ENCODE measurements at places on chromosomes 2 and 18. TPM values are rescaled to one million over a fixed set of nuclear protein-coding genes. Genes with fewer than 3 reads are reported as not detected.

DNA sequence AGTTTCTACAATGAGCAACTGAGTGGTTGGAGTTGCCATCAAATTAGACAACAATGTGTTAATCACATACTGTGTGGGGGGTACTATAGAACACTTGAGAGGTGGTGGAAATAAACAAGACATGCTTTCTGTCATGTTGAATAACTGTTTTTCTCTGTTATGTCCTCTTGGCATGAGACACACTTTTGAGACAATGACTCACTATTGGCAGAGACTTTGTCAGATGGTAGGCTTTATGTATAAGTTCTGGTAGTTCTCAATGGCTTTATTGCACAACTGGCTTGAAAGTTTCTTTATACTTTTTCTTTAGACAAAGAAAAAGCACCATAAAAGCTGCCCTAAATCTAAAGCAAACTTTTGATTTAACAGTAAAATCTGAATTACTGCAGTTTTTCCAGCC lies 578.7 kb downstream of the ADCYAP1 start:
- H3K27ac ChIP-seq, result no peak overlapping the region
- DNase-seq, result peak; percentile 3
- H3K27me3 ChIP-seq, result peaks cover 7% of the 10 kb centered on the region

- peak; percentile 62 for DNase-seq
- H3K4me1 ChIP-seq, result no peaks in the 10 kb centered on the region
- H3K27me3 ChIP-seq, result peaks cover 29% of the 10 kb centered on the region
- H3K27ac ChIP-seq, result no peak overlapping the region
- no peak overlapping the region for H3K4me3 ChIP-seq
Observed at GRCh38 chr2:50746526-50746925, 285.4 kb downstream of the NRXN1 start.

GRCh38 chr18:59021500-59021899 lies 118.2 kb upstream of the SEC11C start:
- no peak for DNase-seq
- no peak overlapping the region for H3K4me3 ChIP-seq
- peaks cover 16% of the 10 kb centered on the region for H3K4me1 ChIP-seq
- no peaks in the 10 kb centered on the region for H3K27me3 ChIP-seq
- no peak overlapping the region for H3K27ac ChIP-seq

DNA sequence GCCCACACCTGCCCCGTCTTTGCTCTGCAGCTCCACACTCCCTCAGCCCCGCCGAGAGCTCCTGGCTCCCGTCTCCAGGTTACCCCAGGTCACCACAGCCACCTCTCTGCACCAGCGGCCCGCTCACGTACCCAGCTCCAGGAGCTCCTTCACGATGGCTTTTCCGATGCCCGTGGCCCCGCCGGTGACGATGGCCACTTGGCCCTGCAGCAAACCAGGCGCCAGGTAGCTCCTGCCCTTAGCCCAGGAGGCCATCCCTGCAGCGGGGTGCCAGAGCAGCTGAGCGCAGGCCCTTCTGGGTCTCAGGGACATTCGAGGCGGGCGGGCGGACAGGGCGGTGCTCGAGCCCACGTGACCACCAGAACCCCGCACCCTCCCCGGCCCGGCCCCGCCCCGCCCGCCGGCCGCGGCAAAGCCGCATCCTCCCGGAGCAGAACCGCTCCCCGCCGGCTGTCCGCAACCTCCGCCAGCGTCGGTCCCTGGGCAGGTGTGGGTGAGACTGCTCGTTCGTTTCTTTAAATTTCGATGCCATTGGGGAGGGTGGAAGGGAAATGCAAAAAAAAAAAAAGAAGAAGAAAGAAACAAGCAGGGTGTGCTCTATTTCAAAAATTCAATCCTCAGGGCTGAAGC lies at the start of the genes PECR and TMEM169:
PECR (minus strand) TSS at position 323 of the 630 bp plus-strand sequence; CDS start at position 255, 68 bp downstream.
TMEM169 (plus strand) TSS at position 433 of the 630 bp plus-strand sequence. CDS start 14,045 bp downstream, outside the sequence.
- H3K27me3 ChIP-seq, result no peaks in the 10 kb centered on the region
- H3K36me3 ChIP-seq, result no peaks in the 10 kb centered on the region
- peak; percentile 79 for DNase-seq
- H3K27ac ChIP-seq, result peak within 1 kb of the TSS; percentile 72
- H3K4me3 ChIP-seq, result peak within 1 kb of the TSS; percentile 76

DNA sequence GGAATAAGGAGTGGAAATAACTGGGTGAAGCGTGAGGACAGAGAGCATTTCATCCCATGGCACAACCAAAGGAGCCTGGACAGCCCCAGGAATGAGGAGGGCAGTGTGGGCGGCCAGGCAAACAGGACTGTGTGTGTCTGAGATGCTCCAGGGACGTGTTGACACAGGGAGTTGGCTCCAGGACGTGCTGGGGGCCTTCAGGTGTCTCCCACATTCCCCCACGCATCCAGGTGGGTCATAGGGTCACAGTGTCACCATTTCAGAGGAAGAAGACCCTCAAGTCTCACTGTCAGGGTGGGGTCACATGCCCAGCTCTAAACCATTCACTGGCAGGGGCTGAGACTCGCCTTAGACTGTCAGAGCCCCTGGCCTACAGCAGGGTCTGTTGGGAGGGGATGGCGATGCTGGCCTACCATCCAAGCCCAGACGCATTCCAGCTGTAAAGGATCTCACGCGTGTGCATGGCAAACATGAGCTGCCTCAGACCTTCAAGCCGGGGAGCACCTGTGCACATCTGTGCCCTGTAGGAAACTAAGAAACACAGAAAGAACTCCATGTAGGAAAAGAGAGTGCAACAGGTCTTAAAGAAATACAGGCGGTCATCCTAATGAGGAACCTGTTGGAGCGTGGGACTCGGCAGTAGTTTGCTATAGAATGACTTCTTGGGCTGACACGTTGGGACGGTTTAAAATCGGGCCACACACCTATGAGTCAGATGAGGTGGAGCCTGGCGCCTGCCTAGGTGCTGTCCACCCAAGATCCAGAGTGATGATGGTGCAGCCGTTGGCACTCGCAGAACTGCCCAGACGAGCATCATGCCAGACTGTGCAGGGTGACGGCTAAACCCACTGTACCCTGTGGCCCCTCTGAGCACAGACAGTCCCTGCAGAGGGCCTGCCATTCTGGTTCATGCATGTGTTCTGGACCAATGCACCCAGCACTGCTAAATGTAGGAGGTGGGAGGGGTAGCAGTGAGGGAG lies 17.3 kb downstream of the PARD6G start:
- H3K36me3 ChIP-seq, result no peaks in the 10 kb centered on the region
- no peaks in the 10 kb centered on the region for H3K27me3 ChIP-seq
- no peak overlapping the region for H3K27ac ChIP-seq
- H3K4me3 ChIP-seq, result no peak overlapping the region

DNA sequence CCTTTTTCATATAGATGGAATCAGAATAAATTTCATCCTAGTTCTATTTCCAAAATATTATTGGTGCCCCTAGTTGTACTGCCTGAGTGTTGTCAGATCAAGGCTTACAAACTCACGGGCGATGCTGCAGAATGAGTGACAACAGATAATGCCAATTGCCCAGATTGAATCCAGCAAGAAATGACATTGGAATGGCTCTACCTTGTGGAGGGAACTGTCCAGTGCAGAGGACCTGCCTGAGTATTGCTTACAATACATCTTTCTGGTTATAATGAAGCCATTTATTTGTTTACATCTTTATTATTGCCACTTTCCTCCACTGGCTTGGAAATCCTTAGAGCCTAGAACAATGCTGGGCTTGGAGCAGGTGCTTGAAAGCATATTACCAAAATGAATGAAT lies 7.8 kb upstream of the IL1R2 start:
- peak; percentile 22 for DNase-seq
- no peaks in the 10 kb centered on the region for H3K36me3 ChIP-seq
- no peaks in the 10 kb centered on the region for H3K27me3 ChIP-seq
- H3K4me3 ChIP-seq, result no peak overlapping the region

GRCh38 chr2:152594022-152594766 lies 123.1 kb downstream of the PRPF40A start:
- DNase-seq, result no peak
- no peaks in the 10 kb centered on the region for H3K36me3 ChIP-seq
- H3K4me3 ChIP-seq, result no peak overlapping the region
- no peaks in the 10 kb centered on the region for H3K4me1 ChIP-seq
- no peak overlapping the region for H3K27ac ChIP-seq
- no peaks in the 10 kb centered on the region for H3K27me3 ChIP-seq

DNA sequence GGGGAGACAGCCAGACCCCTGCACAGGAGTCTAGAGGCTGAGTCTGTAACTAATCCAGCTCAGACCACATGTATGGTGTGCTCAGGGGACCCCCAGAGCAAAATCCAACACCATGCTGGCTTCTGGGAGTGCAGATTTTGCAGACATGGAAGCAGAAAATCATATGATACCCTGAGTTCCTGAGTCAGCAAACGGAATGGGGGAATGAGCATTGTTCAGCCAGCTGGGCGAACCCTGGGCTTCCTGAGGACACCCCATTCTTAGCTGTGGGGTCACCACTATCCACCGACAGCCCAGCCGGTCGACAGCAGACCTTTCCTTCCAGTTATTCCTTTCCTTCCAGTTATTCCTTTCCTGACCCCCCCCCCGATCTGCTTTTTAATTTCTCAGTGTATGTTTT lies 322.9 kb downstream of the GBX2 start:
- no peaks in the 10 kb centered on the region for H3K27me3 ChIP-seq
- no peak overlapping the region for H3K27ac ChIP-seq
- H3K36me3 ChIP-seq, result no peaks in the 10 kb centered on the region

- H3K4me1 ChIP-seq, result no peaks in the 10 kb centered on the region
- peaks cover 33% of the 10 kb centered on the region for H3K27me3 ChIP-seq
- no peak overlapping the region for H3K27ac ChIP-seq
- H3K4me3 ChIP-seq, result no peak overlapping the region
Observed at GRCh38 chr2:99706735-99707134, 216.9 kb upstream of the REV1 start.

GRCh38 chr2:154457286-154457685 lies 241.2 kb upstream of the KCNJ3 start:
- no peak overlapping the region for H3K4me3 ChIP-seq
- no peak for DNase-seq
- H3K36me3 ChIP-seq, result no peaks in the 10 kb centered on the region
- H3K4me1 ChIP-seq, result no peaks in the 10 kb centered on the region
- H3K27ac ChIP-seq, result no peak overlapping the region

DNA sequence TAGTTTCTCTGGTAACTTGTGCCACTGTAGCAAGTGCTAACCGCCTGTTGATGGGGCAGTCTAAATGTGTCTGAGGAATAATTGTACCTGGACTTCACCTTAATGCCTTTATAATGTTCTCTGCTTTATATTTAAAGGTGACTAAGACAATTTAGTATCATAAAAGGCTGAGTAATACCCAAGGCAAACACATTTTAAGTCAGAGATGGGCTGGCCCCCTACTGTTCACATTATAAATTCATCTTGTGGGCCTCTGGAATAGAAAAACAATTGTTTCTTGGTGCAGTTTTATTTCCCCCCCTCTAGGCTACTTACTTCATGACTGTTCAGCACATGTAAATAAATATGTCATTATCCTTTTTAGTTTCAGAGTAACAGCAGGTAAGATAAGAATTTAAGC lies 559.3 kb upstream of the PIK3C3 start:
- no peak overlapping the region for H3K4me3 ChIP-seq
- DNase-seq, result no peak
- H3K36me3 ChIP-seq, result no peaks in the 10 kb centered on the region
- H3K27ac ChIP-seq, result no peak overlapping the region
- no peaks in the 10 kb centered on the region for H3K4me1 ChIP-seq
- peaks cover 10% of the 10 kb centered on the region for H3K27me3 ChIP-seq

DNA sequence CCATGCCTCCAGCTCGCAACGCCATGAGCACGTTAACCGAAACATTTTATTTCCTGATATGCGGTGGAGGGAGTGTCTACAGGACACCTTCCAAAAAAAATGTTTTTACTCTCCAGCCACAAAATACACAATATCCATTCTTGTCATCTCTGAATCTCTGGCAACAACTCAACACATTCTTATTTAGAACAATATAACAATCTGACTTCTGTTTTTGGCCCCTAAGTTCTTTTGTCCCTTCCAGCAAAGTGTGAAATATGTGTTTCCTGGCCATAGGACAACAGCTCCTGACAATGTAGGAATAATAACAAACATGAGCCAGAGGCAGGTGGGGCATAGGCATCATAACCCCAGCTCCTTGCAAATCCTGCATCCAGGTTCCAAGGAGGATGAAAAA lies 163.0 kb downstream of the DDX1 start:
- no peaks in the 10 kb centered on the region for H3K4me1 ChIP-seq
- no peak overlapping the region for H3K27ac ChIP-seq
- no peaks in the 10 kb centered on the region for H3K27me3 ChIP-seq
- no peak overlapping the region for H3K4me3 ChIP-seq

DNA sequence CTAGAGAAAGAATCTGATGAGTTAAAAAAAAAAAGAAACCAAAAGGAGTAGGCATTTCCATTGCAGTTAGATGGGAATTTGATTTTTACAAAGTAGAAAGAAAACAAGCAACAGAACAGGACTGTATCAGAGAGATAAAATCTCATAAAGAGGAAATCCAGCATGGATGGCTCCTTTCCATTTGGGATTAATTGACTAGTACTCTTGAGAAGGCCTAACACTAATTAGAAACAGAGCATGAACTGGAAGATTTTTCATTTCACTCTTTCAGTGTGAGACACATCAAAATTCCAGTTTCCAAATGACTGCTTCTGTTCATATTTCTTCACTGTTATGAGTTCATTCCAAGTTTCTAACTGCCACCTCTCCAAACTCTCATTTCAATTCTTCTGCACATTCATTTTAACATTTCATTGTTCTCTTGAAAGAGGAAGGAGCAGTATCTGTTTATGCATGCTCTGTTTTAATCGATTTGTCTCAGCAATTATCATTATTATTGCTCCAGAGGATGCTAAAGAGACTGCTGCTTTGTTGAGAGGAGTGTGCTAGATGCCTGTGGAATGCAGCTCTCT lies 108.8 kb upstream of the PIEZO2 start:
- H3K36me3 ChIP-seq, result no peaks in the 10 kb centered on the region
- H3K27me3 ChIP-seq, result no peaks in the 10 kb centered on the region
- no peak overlapping the region for H3K27ac ChIP-seq
- peaks cover 13% of the 10 kb centered on the region for H3K4me1 ChIP-seq

GRCh38 chr18:40163254-40163653 lies 1791.8 kb upstream of the PIK3C3 start:
- H3K4me3 ChIP-seq, result no peak overlapping the region
- H3K36me3 ChIP-seq, result no peaks in the 10 kb centered on the region
- DNase-seq, result no peak
- H3K27me3 ChIP-seq, result no peaks in the 10 kb centered on the region
- H3K4me1 ChIP-seq, result no peaks in the 10 kb centered on the region
- no peak overlapping the region for H3K27ac ChIP-seq

DNA sequence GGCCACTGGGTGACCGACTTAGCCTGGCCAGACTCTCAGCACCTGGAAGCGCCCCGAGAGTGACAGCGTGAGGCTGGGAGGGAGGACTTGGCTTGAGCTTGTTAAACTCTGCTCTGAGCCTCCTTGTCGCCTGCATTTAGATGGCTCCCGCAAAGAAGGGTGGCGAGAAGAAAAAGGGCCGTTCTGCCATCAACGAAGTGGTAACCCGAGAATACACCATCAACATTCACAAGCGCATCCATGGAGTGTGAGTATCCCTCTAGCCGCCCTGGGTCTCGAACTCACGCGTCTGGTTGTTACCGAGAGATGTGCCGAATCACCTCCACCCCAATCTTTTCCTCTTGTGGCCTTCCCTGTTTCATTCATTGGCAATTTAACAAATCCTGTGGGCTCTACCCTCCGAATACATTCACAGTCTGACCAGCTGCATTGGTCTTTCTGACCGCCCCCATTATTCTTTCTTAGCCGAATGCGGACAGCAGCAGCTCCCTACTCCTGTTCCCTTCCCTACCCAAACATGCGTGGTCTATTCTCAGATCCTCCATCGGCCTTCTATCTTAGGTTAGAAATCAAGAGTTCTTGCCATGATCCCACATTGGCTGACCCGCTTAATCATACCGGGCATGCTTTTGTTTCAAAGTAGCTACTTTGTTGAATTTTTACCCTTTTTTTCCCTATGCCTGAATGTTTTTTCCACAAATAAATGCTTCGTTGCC lies 631 bp downstream of the RPL31 start:
- peaks cover 51% of the 10 kb centered on the region for H3K36me3 ChIP-seq
- H3K27ac ChIP-seq, result peak overlapping the region; percentile 96
- DNase-seq, result peak; percentile 35

Gene SH3BP4
- 19.9 TPM for total RNA-seq

Gene SP5
- total RNA-seq, result not detected

Gene VWC2L
- not detected for total RNA-seq

Gene UGT1A10
- not detected for total RNA-seq

Gene TMEM163
- not detected for total RNA-seq

Gene ANKRD30BL
- total RNA-seq, result 2.2 TPM
